ENCODE measurements at places on chromosomes 3 and 15.

- no peak for DNase-seq
These were observed 103.6 kb upstream of the NUDT16 start for GRCh38 chr3:131277836-131278497.

DNA sequence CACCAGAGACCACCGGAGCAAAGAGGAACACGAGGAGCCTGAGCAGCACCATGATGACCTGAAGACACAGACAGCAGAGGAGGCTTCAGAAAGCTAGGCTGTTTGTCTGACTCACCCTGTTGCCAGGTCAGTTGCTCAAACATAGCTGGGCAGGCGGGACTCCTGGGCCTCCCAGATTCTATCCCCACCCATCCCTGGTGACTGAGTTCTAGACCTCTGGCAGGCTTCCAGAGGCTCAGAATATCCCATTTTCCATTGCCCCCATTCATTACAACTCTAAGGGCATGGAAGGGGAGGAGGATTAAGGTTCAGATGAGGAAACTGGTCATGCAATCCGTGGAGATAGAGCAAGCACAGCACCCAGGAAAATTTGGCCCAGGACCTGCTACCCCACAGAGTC, at the start of gene CDHR4:
Gene CDHR4 (minus strand): TSS at position 113 of the 400 bp plus-strand sequence. CDS start 61 bp downstream, at position 52.
- DNase-seq, result no peak

DNA sequence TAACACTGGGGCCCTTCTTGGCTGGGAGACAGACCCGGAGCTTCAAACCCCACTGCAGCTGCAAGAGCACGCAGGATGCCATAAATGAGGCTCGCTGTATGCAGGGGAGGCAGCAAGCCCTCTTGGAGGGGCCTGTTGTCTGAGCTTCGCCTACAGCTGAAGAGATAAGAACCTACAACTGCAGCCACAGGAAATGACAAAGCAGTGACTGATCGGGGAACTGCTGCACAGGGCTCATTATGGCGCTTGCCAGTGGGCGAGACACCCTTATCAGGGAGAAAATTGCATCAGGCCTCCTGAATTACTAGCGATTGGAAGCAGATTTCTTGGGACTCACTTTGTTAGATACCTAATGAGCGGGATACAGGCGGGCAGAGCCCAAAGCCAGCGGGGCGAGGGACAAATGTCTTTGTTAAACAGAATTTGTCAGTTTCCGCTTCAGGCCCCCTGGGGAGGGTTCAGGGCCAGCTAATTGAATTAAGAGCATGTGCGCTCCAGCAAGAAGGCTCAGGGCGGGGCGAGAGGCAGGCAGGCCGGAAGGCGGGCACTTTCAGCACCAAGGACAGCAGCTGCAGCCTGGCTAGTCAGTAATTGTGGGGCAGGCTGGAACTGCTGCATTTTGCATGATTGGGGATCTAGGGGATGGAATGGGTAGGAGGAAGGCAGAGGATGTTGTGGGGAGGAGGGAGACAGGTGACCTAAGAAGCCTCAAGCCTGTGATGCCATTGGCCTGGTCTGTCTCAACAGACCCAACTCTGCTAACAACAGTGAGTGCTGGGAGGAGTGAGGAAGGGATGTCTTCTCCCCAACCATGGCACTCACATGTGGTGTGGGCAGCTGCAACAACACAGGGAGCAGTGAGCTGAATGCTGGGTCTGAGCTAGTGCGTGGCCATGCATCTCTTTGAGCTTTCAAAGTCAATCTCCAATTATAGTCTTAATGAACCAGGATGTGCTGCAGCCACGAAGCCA, 55.3 kb downstream of the CCDC33 start:
- DNase-seq, result no peak

GRCh38 chr15:85826756-85827515, 32.2 kb upstream of the KLHL25 start:
- DNase-seq, result no peak

- peak; percentile 75 for DNase-seq
These were observed 50.7 kb downstream of the UMPS start for GRCh38 chr3:124780761-124781475.

GRCh38 chr3:188671971-188672370, 499.8 kb upstream of the TPRG1 start:
- no peak for DNase-seq

DNA sequence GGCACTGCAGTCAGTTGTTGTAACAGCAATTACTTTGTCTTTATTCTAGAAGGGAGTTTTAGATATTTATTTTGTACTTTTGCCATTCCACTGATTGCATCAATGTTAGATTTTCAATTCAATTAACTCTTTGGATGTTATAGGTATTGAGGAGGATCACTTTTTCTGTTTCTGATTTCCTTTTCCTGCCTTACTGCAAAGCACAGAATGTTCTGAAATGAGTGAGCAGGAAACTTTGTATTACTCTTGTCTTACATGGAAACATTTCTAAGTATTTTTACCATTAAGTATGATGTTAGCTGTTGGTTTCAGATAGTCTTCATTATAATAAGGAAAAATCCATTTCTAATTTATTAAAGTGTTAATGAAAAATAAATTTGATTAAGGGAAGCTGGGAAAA, 80.5 kb downstream of the OSBPL10 start:
- no peak for DNase-seq

GRCh38 chr3:12015627-12016026, 11.4 kb downstream of the SYN2 start:
- no peak for DNase-seq

- DNase-seq, result no peak
These were observed 74.7 kb downstream of the CRYBG3 start for GRCh38 chr3:97896547-97896946.

GRCh38 chr3:41417574-41417973, 218.3 kb downstream of the CTNNB1 start:
- DNase-seq, result no peak

DNA sequence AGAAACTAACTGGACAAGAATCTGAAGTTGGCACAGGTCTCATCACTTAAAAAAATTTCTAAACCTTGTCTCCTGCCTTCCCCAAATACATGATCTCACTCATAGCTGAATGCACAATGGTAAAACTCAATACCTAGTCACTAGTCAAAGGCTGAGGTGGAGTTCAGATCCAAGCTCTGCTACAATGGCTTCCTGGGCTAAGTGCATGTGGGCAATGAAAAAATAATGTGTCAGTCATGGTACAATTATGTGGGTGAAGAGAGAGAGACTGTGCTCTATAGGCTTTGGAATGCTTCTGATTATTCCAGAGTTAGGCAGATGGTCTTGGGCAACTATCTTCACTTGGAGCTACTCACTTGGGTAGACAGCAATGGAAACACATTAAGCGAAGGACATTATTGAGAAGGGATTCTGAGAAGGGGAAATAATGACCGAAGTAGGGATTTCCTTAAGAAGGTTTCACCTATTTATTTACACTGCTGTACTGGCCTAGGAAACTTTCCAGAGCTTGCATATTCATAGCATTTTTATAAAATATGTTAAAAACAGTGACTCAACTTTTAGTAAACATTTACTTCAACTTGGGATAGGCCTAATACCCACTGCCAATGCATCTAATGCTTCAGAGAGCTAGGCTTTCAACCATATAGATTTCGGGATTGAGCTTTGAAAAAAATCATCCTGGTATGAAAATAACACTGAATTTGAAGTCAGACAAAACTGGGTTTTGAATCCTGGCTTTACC, 58.7 kb upstream of the PLXND1 start:
- DNase-seq, result no peak

- DNase-seq, result no peak
These were observed 175.0 kb downstream of the SOX2 start for GRCh38 chr3:181886676-181887075.

DNA sequence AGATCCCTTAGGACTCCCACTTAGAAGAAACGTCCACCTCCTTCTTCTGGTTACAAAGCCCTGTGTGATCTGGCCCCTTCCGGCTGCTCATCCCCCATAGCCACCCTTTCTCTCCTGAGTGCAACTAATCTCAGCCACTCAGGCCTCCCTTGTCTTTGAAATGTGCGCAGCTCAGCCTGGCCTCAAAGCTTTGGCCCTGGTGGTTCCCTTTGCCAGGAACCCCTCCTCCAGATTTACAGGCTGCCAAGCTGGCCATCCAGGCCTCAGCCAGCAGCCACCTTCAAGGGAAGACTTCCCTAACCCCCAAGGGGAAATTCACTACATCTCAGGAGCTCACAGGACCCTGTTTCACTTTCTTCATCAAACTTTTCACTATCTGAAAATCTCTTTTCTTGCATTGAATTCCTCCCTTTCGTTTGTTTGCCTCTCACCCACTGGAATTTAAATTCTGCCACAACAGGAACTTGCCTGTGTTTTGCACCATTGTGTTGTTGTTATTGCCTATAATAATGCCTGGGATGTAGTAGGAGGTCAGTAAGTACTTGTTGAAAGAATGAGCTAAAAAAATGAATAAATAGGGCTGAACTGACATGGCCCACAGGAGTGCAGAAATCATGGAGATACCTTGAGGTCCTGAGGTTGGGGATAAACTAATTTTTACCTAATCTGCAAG, 109.5 kb upstream of the PFN2 start:
- DNase-seq, result no peak

- DNase-seq, result no peak
These were observed 115.5 kb upstream of the ABHD17C start for GRCh38 chr15:80579611-80580010.

DNA sequence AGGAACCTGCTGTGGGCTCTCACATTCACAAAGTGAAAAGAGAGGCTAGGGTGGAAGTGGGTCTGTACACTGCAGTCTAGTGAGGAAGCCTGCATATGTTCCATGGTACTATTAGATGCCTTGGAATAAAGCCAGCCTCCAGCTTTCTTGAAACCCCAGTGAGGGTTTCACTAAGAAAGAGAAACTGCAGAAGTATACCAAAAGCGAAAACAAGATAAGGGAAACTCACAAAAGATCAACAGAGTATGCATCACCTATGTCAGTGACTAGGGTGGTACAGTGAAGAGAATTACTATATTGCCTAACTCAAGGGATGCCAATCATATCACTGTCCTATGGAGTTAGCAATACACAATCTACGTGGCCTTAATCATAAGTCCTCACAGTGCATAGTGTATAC, 212.5 kb upstream of the GADL1 start:
- DNase-seq, result no peak

- no peak for DNase-seq
These were observed 83.5 kb downstream of the FOXB1 start for GRCh38 chr15:60087561-60087960.

GRCh38 chr3:10206166-10206511, 41.4 kb downstream of the IRAK2 start:
- DNase-seq, result no peak
